ENCODE measurements at places on chromosomes 7 and 10.
A peak's percentile ranks its signal among the peaks of the same experiment; 100 is the strongest.

DNA sequence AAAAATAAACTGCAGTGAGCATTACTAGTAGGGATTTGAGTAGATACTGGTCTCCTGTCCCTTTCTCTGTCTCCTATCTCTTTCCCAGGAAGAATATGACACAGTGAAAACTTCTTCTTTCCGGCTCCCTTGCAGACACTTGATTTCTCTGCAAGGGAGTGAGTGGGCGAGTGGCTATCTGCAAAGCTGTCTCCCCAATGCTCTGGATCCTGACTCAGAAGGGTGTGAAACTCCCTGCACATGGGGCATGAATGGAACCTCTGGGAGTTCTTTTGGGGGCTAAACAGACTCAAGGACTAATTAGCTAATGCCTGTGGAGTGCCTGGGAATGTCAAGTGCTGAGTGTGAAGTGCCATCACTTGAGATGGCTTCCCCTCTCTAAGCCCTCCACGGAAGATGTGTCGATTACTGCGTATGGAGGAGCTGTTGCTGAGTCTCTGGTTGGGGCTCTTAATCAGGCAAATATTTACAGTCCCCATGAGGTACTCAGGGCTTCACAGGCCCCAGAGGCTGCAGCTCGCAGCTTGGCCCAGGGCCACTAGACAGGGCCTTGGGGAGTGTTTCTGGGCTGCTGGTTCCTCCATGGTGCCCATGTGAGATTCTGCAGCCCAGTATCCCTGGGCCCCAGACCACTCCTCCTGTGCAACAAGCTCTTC lies 139.8 kb downstream of the RPS24 start:
- DNase-seq = no peak

GRCh38 chr7:72223351-72223750 lies 188.8 kb downstream of the CALN1 start:
- DNase-seq = no peak

GRCh38 chr10:20970708-20971107 lies 73.6 kb upstream of the NEBL start:
- DNase-seq = no peak

- DNase-seq = no peak
These were observed 100.3 kb downstream of the STRA8 start for GRCh38 chr7:135333946-135334345.

DNA sequence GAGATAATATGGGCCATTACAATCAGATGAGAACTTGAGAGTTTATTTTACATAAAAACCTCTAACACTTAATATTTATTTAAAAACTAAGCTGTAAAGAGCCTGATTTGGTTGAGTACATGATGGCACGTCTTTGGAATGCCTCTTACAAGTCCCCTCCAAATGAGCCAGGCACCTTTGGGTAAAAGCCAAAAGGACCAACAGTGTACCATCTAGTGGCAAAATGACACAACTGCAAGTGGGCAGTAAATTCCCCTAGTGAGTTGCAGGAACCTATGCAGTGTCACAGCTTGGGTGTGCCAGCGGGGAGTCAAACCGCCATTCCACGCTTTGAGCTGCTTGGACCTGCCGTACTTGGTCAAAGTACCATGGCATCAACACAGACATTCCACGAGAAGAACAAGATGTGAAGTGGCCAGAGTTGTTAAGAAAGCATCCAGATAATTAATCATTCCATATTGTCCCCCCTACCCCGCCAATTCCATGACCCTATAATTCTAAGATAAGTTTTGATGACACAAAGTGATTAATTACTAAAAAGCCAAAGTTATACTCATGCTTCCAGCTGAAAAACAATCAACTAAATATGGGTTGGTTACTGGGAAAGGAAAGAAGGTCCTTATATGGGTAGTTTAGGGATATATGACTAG lies 115.2 kb downstream of the SORBS1 start:
- DNase-seq = no peak

DNA sequence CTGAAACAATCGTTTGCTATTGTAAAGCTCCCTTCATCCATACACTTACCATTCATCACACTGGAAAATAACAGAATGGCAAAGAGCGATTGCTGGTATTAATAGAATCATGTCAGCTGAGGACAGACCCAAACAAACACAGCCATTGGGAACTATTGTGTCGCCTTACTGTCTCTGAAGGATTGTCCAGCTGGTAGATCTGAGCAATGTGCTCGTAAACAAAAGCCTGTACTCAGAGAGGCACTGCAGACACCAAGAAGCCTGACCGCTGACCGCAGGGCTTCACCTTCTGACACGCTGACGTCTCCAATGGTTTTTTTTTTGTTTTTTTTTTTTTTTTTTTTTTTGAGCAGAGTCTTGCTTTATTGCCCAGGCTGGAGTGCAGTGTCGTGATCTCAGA lies 151.0 kb upstream of the FRMD4A start:
- DNase-seq = no peak

DNA sequence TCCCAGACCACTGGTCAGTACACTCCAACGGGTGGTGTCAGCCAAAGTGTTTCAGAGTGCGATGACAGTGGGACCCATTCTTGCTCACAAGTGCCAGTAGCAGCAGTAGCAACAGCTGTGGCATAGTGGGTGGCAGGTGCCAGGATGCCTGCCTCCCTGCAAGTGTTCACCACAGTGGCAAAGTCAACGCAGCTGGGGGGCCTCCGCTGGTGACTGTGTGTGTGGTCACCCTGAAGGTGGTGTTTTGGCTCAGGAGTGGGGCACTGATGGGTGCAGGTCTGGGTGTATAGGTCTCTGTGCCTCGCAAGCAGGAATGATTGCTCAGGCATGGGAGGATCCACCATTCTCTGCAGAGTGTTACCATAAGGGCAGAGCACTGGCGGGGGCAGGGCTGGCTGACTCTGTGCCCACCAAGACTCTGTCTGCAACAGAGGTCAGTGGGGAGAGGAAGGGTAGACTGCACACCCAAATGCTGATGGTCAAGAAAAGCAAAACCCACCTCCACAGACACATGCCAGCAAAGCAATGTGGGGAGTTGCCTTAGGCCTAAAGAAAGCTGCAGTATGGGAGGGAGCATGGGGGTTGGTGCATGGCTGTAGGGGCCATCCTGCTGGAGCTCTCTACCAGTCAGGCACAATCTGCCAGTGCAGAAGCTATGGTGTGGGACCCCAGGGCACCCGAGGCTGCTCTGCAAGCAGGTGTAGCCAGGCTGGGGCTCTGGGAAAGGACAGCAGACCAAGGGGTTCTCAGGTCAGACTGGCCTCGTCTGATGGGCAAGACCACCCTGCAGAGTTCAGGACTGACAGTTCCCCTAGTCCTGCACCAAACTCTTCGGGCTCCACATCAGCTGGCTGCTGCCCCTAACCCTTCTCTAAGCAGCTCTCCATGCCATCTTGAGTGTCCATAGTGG lies 368.1 kb downstream of the CTNNA3 start:
- DNase-seq = no peak

DNA sequence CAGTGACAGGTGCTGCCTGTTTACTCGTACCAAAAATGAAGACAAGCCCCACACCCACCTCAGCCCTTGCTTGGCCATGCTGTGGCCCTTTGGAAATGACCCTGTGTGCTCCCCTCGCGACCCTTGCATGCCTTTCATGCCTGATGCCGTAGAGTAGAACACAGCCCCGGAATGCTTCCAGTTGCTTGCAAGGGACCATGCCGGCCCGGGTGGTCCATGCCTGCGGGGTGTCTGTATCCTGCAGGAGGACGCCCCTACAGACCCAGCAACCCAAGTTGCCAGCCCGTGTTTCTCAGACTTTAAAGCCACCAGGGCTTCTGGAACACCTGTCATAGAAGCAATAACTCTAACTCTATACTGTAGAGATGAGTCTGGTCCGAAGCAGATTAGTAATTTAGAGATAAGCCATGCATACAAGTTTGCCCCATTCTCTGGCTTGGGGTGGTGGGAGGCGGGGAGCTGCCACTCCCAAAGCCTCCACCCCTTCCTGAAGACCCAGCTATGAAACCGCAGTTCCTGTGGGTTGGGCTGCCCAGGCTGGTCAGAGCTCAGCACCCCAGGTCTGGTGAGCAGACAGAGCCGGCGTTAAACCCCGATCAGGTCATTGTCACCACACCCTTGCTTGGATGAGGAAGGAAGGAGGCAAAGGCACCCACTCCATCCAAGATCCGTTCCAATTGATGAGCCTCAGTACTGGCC lies 143.5 kb downstream of the ADCY1 start:
- DNase-seq = no peak

GRCh38 chr10:101779544-101780186 lies 3.6 kb downstream of the NPM3 start:
- DNase-seq = peak; percentile 71

DNA sequence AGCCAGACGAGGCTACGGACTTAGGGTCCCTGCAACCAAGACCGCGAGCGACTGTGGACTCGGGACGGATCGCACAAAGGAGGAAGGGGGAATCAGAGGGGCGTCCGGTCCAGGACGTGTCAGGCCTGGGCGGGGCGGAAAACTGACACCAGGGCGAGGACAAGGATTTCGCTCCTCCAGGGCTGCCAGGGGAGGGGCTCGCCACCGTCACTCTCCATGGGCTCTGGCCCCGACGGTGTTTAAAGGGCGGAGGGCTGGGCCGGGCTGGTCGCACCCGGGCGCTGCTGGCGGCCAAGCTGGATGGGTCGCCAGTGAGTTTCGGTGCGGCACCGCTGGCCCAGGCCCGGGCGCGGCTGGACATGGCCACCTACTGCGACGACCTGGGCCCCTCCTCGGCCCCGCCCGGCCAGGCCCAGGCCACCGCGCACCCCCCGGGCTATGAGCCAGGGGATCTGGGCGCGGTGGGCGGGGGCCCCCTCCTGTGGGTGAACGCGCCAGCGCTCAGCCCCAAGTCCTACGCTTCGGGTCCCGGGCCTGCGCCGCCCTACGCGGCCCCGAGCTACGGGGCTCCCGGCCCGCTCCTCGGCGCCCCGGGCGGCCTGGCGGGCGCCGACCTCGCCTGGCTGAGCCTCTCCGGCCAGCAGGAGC lies at the start of gene FOXI2:
FOXI2 (plus strand) TSS at position 271 of the 648 bp plus-strand sequence; CDS start at position 360, 89 bp downstream.
- no peak for DNase-seq

- DNase-seq = no peak
These were observed 57.1 kb upstream of the RHOBTB1 start for GRCh38 chr10:61000769-61001730.

- DNase-seq = no peak
These were observed 220.6 kb downstream of the FAM107B start for GRCh38 chr10:14554091-14554490.

DNA sequence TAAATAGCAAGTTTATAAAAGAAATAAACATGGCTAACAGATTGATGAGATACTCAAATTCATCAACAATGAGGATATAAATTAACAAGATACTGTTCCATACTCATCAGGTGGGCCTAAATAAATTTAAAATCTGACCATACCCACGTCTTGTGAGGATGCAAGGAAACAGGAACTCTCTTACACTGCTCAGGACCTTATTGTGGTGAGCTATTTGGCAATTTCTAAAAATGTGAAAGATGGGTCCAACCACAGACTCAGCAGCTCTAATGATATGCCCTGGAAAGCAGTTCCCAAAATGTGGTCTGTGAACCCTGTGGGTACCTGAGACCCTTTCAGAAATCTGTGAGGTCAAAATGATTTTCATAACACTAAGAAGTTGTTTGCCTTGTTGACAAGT lies 21.5 kb downstream of the RPP38 start:
- DNase-seq = no peak

DNA sequence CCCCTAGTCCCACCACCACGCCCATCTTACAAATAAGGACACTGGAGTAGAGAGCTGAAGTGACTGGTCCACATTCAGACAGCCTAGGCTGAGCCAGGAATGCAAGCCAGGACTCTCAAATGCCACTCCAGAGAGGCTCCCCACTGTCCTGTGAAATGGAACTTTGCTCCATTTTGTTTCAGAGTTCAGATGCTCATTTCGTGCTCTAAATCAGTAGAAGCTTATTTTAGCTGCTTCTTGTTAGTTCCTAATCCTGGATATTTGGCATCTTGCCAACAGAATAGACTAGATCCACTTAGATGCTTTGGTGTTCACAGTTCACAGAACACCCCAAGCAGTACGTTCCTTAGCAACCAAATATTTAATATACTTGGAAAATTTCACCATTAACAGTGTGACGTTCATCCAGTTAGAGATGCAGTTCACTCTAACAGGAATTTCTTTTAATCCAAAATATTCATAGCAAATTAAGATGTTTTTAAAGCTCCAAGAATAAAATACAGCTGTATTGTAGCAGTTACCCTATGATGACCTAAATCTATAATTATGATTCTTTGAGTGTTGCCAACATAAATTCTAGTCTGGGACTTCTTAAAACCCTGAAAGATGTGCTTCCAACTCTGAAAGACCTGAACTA lies 7.3 kb downstream of the MMP21 start:
- DNase-seq = no peak

DNA sequence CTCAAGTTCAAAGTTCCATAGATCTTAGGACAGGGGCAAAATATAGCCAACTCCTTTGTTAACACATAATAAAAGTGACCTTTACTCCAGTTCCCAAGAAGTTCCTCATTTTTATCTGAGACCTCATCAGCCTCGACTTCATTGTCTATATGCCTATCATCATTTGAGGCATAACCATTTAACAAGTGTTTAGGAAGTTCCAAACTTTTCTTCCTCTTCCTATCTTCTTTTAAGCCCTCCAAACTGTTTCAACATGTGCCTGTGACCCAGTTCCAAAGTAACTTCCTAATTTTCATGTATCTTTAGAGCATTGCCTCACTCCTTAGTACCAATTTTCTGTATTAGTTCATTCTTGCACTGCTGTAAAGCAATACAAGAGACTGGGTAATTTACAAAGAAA lies 569.1 kb downstream of the ANKRD7 start:
- DNase-seq = no peak

DNA sequence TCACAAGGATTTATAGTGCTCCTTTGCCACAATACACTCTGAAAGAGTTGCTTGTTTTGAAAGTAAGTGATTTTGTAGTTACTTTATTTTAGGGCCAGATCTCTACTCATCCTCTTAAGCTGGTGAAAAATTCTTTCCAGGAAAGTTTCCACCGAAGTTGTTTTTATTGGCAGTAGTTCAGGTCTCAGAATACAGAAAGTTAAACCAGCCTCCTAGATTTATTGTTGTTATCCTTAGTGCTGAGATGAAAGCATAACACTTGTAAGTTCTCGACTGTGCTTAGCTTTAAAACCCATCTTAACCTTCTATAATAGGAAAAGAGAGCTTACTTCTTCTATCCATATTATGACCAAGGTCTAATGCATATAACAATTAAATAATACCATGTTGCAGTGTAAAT lies 5.5 kb downstream of the AP3M1 start:
- DNase-seq = no peak

- DNase-seq = peak; percentile 13
These were observed 83.9 kb downstream of the JAZF1 start for GRCh38 chr7:28096713-28097112.

DNA sequence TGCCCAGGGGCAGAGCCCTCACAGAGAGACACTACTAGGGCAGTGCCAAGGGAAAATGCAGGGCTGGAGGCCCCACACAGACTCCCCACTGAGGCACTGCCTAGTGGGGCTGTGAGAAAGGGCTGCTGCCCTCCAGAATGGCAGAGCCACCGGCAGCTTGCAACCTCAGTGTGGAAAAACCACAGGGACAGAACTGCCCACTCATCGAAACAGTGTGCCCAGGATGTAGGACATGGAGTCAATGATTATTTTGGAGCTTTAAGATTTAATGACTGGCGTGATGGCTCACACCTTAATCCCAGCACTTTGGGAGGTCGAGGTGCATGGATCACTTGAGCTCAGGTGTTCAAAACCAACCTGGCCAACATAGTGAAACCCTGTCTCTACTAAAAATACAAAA lies 27.5 kb upstream of the MSS51 start:
- DNase-seq = no peak
